NCI-H82 (cell line): ENCODE measurements at places on chromosomes 13 and 19.

GRCh38 chr19:58516246-58516836, 3.3 kb downstream of the ZBTB45 start:
- no peak for DNase-seq

DNA sequence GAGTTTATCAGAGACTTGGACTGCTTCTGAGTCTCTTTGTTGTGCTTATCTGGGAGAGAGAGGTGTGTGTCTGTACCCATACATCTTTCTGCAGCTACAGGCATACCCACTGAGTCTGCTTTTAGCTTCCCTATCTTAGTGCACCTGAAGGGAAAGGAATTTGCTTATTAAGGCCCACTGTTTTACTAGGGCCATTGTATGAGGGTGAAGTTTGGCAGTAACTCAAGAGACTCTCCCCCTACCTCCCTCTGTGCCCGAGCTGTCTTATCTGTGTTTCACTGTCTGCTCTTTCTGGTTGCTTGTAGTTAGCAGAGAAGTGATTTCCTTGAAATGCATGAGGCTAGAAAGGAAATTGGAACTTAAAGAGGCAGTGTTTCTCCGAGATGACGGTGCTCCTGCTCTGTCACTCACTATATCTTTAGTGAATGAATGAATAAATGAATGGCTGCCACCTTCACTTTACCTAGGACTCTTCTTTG, 678 bp upstream of the CD33 start:
- DNase-seq: no peak

DNA sequence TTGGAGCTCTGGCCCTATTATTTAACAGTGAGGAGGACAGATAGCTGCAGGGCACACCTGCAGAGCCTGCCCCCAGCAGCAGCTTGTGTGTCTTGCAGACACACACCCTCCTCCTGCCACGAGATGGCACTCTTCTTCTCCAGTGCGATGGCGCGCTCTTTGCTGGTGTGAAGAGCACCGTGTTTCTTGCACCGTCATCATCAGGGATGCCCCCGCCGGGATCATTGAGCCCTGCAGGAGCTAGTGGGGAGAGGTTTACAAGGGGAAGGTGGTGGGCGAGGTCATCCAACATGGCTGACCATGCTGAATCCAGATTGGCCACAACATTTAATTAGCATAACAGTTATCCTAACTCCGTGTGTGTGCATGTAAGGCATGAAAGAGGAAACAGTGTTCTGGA, 105.6 kb downstream of the RAB20 start:
- DNase-seq: peak; percentile 93

GRCh38 chr13:94988654-94989053, 276.3 kb upstream of the SOX21 start:
- DNase-seq: peak; percentile 46

DNA sequence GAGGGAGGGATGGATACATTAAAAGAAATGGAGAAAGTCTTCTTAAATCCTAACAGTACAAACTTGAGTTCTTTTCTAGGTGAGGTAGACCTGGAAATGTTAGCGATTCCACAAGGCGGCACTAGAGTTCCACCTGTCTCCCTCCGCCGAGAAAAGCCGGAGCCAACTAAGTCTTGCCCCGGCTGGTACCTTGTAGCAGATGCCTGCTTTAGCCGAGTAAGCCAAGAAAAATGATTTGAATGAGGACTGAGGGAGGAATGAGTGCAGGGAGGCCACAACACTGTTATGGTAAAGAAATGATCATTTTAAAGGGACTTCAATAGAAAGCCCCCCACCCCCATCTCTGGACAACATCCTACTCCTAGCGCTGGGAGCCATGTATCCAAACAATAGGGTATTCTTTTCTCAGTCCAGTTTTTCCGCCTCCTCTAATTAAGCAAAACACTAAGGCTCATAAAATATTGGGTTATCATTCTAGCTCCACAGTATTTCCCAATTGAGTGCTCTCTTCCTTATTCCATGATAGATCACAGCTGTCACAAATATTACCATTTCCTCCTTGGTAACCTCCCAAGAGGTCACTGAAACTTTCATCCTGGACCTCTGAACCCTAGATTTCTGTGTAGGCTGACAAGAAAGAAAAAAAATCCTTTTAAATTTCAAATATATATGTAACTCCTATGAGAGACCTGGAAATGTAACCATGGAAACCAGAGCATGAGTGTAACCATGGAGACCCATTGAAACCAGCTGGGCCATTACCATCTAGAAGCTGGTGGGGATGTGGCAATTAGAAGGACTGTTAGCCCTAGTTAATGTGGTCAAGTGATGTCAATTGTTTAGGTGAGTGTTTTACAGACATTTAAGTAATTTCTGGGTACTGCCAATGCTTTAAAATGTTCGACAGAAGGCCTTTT, 58.3 kb downstream of the GPALPP1 start:
- DNase-seq: peak; percentile 94

DNA sequence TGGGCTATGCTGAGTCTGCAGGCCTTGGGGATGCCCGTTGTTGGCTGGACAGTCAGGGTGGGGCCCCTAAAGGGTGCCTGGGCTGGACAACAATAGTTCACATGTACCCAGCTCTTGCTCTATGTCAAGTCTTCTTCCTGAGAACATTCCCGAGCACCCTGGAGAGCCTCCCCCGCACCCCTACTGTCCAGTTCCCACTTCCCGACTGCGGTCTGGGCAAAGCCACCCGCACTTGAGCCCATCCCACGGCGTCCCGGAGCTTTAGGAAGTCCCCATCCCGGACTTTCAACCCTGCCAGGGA, 1.1 kb upstream of the MPND start:
- DNase-seq: no peak

DNA sequence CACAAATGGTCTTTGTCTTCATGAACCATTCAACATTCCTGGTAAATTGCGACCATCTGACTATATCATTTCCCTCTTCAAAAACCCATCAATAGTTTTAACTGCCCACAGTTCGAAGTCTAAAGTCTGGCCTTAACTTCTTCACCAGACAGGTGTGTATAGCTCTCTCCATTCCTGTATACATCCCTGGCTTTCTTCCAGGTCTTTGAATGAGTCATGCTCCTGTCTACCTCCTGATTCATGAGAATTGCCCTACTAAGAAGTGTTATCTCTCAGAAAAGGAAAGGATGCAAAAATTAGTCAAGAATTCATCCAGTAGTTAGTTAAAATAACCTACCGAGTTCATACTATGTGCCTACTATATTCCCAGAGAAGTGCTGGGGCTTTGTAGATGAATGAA, 225.0 kb downstream of the TBC1D4 start:
- no peak for DNase-seq

GRCh38 chr19:48290401-48290770, 20.5 kb downstream of the ZNF114 start:
- DNase-seq: peak; percentile 23

DNA sequence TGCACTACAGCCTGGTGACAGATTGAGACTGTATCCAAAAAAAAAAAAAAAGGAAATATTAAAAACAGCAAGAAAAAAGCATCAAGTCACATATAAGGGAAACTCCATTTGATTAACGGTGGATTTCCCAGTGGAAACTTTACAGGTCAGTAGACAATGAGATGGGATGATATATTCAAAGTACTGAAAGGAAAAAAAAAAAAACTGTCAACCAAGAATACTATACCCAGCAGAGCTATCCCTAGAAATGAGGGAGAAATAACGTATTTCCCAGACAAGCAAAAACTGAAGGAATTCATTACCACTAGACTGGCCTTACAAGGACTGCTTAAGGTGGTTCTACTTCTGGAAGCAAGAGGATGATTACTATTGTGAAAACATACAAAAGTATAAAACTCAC, 87.4 kb downstream of the C1QTNF9 start:
- DNase-seq: no peak

DNA sequence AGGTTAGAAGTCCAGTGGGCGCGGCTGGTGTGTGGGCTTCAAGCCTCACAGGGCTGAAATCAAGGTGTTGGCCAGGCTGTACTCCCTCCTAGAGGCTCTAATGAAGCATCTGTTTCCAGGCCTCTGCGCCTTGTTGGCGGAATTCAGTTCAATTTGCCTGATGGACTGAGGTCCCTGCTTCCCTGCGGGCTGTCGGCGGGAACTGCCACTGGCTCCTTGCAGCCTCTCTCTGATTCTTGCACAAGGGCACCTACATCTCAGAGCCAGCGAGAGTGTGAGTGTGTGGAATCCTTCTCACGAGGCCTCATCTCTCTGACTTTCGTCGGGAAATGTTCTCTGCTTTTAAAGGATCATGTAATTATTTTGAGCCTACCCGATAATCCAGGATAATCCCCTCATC, 128.6 kb downstream of the DLEU7 start:
- DNase-seq: peak; percentile 98

DNA sequence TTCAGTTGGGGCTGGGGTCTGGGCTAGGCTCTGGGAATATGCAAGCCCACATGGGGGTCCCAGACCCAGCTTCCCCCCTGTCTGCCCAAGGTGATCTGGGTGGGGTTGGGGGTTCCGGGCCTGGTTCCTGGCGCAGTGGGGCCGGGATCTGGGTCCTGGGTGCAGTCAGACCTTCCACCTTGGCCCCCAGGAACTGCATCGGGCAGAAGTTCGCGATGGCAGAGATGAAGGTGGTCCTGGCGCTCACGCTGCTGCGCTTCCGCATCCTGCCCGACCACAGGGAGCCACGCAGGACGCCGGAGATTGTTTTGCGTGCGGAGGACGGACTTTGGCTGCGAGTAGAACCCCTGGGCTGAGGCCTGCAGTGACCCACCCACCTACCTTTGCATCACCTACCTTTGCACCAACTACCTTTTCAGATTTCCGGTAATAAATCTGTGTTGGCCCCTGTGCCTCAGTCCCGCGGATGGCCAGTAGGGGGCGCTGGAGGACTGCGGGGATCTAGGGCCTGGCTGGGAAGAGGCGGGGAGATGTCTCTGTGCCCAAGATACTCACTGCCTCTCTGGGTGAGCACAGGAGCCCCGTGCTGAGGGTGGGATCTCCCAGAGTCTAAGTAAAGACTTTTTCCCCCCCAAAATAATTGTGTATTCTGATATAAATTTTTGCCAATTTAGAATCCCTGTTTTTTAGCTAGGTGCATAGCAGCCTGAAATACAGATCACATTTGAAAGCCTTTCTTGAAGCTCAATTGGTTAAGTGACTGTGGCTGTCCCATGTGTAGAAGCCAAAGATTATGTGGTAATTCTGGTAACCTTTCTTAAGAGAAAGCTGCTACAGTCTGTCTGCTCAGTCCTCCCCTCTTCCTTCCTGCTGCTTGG, 11.5 kb upstream of the CYP4F3 start:
- peak; percentile 84 for DNase-seq

DNA sequence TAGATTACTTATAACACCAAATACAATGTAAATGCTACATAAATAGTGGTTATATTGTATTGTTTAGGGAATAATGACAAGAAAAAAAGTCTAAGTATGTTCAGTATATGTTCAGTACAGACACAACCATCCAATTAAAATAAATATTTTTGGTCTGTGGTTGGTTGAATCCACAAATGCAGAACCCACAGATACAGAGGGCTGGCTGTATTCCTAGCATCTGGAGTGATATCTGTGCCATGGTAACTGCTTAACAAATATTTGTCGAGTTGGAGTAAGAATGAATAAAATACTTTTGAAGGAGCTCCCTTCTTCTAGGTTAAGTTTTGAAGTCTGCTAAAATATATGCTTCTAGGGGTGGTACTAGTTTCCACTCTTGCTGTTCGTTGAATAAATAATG, 241.0 kb downstream of the KLF5 start:
- DNase-seq: no peak

- DNase-seq: no peak
These were observed 2.6 kb downstream of the ZNF784 start for GRCh38 chr19:55621673-55622231.

DNA sequence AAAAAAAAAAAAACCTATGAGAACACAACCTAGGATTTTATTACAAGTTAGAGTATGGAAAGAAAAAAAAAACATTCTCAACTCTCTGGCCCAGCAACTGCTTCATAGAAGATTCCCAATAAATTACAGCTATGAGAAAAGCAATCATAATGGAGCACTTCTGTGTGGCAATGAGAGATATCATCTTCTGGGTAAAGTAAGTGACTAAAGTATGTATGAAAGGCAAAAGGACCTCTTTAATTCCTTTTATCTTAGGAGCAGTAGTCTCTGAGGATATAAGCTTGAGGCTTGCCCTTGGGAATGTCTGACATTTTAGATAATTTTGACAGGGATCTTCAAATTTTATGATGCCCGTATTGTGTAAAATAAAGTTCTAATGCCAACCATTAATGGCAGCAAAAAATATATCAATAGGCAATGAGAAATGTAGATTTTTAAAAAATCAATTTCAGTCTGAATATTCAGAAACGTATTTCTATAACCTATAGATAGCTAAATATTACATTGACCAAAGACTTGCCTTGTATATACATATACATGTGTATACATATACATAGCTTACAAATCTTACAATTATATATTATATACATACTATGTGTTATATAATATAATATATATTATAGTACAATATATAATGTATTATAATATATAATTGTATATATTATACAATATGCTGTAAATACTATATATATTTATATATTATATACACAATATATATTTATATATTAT, 823.9 kb upstream of the SLITRK1 start:
- DNase-seq: no peak

GRCh38 chr13:33514362-33514761, 228.8 kb upstream of the STARD13 start:
- no peak for DNase-seq

DNA sequence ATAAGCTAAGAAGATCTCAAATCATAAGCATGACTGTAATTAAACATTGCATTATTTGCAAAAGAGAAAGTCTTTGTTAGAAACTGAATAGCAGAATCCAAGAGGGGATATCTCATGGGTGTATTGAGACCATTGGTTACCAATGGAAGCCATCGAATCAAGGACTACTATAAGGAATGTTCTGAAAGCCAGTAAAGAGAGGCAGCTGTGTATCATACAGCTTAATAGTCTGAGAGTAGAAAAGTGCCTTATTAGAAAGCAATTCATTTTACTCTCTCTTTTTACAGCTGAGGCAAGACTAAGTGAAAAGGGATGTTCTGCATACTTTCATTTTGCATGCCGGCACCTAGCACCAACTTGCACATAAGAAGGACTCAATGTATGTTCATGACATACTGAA, 7.6 kb upstream of the DCT start:
- DNase-seq: no peak

- no peak for DNase-seq
These were observed 8.1 kb downstream of the ISYNA1 start for GRCh38 chr19:18429717-18430416.

DNA sequence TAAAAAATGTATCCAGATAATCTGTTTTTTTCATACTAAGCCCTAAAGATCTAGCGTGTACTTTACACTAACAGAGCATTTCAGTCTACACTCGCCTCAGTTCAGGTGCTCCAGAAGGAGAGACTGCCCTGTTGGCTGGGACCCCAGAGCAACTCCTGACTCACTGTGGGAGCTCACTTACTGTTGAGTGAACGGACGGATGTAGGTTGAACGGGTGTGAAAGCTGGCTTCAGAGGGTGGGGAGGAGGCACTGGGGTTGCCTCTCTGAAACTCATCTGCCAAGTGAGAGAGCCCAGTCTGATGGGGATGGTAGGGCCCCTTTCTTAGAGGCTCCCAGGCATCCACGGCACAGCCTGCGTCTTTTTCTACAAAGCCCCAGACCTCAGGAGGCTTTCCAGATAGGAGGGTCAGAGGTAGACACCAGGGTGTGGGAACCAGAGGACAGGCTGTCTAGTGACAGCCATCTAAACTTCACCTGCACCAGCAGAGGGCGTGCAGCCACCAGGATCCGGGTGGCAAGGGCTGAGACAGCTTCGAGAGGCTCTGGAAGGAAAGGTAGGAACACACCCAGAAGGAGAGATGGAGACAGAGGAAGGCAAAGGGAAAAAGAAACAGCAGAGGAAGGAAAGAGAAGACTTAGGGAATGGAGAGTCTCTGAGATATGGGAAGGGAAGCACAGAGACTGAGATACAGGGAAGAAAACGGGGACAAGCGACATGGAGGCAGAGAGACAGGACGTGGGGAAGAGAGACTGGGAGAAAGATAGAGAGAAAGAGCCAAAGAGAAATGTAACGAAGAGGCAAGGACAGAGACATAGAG, 3.7 kb downstream of the KASH5 start:
- peak; percentile 92 for DNase-seq
